ENCODE measurements at places on chromosomes 6 and 20.

GRCh38 chr6:11357285-11357684 lies 124.8 kb upstream of the NEDD9 start:
- DNase-seq, result no peak

DNA sequence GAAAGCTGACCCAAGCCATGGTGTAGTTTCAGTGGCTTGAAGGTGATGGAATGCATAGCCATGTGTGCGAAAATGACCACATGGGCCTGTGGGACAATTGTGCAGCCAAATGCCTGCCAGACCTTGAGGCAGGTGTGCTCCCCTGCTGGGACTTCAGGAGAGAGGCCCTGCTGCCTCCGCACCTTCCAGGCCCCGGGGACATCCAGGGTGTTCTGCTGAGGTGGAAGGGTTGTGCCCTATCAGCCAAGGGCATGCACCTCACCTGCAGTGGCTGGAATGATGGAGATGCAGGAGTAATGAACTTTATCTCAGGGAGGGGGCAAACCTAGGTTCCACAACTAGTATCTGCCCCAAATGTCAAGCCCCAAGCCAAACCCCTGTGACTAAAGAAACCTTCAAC lies 44.0 kb downstream of the PRND start:
- no peak for DNase-seq

GRCh38 chr6:106748547-106749207 lies 119.3 kb downstream of the QRSL1 start:
- DNase-seq, result no peak

- no peak for DNase-seq
Measured at GRCh38 chr20:44956410-44956809, 3.8 kb downstream of the TOMM34 start.
